Left ventricle myocardium superior (tissue), 1 donor: ENCODE measurements at places on chromosomes 5 and 9. TPM values are rescaled to one million over a fixed set of nuclear protein-coding genes. Genes with fewer than 3 reads are reported as not detected.

The C8G gene
- total RNA-seq, result 2.2 TPM

The POU5F2 gene
- 0.30 TPM for total RNA-seq

The PSMB7 gene
- 173 TPM for total RNA-seq

DNA sequence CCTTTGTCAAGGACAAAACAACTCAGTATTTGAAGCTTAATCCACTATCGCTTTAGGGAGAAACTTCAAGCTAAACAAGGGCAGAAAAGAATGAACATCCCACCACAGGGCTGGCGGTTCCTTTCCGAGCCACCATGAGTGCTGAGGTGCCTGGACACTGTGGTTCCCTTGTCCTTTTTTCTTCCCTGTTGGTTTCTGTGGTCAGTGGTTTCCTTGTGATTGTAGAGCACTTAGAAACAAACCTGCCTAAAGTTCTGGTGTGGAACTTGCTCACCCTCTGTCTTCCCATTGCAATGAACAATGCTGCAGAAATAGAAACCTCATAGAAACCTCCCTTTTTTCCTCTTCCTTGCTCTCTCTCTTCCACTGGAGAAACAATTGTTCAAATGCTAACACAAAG is 79.3 kb upstream of the TBC1D2 start:
- DNase-seq, result no peak

- no peak for DNase-seq
Observed at GRCh38 chr9:134912126-134912840, 5.4 kb downstream of the FCN1 start.

DNA sequence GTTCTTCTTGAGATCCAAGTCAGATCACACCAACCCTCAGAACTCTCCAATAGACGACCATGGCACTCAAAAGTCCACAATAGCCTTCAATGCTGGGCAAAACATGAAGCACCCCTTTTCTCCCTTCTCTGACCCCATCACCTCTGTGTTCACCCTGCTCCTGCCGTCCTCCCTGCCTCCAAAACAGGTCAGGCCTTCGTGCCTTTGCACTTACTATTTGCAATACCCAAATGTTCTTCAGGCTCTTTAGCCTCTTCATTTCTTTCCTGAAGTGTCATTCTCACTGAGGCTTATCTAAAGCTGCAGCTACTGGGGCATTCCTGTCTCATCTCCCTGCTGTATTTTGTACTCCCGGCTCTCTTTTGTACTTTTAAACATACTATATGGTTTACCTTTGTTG is 2.0 kb upstream of the ROPN1L start:
- DNase-seq, result no peak

DNA sequence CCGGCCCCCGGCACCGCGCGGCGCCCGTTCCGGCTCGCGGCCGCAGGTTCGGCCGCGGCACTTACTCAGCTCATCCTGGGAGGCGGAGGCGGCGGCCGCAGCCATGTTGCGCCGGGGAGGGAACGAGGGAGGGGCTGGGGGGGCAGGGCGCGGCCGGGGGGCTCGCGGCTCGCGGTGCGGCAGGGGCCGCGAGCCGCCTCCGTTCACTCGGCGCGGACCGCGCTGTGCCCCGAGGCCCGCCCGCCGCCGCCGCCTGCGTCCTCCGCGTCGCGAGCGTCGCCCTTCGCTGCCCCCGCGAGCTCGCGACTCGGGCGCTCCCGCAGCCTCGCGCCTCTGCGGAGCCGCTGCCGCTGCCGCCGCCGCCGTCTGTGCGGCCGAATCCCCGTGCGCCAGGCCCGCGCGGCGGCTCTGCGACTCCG is 735 bp downstream of the ECPAS start:
- DNase-seq, result peak; percentile 67

- DNase-seq, result no peak
Observed at GRCh38 chr5:1815071-1815786, 14.0 kb downstream of the NDUFS6 start.

GRCh38 chr5:79567926-79568549 is 44.2 kb upstream of the TENT2 start:
- no peak for DNase-seq

DNA sequence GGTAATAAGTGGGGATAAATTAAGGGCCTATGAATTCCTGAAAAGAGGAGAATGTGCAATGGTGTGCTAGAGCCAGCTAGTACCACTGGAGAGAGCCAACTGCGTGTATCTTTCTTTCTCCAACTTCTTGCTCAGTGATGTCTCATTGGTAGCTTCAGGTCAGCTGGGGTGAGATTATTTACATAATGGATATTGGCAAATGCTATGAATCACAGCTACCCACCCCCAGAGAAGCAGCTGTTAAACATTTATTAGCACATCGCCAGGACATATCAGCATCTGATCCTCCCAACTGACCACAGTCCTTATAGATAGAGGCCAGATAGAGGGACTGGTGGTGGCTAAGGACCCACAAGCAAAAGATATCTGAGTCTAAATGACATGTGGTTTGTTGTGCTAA is 421.3 kb downstream of the ACTL7B start:
- DNase-seq, result no peak

DNA sequence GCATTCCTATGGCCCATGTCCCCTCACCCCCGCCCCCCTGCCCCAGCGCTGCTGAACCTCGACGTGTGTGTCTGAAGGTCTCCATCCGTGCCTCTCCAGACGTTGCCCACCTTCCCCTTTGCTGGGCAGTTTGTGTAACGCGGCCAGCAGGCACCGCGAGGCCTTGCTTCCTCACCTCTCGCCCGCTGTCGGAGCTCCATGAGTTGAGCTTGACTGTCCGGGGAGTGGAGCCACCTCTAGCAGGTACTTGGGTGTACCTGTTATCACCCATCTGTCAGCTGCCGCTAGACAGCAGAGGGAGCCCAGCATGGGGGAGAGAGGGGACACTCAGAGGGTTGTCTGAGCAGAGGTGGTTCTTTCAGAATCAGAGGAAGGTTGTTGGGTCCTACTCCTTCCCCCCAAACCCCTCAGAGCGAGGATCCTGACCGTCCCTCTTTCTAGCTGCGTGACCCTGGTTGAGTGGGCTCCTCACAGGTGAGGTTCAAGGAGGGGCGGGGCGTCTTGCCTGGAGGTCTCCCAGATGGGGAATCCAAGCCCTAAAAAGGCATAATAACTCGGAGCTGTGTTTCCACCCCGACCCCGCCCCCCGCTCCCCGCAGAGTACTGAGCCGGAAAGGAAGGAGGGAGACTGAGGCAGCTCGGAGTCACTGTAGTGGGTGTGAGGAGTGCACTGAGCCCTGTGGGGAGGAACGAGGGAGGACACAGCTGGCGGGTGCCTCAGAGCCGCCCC is 184.7 kb downstream of the C9orf50 start:
- DNase-seq, result no peak

GRCh38 chr9:89820337-89820736 is 215.5 kb downstream of the GADD45G start:
- DNase-seq, result no peak

DNA sequence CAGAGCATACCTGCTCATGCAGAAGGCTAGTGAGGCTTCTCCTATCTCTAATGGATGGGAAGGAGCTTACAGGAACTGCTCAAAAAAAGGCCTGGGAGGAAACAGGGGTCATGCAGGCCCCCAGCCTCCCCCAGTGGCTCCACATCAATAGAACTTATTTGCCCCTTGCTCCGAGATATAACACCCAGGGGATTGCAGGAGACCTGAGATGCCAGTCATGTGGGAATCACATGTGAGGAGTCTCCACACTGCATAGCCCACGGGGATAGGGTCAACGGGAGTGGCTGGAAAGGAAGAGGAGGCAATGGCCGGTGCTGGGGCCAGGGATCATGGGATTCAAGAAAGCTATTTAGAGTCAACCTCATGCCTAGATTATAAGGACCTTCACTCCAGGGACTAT is 76.2 kb downstream of the NRG2 start:
- DNase-seq, result no peak

DNA sequence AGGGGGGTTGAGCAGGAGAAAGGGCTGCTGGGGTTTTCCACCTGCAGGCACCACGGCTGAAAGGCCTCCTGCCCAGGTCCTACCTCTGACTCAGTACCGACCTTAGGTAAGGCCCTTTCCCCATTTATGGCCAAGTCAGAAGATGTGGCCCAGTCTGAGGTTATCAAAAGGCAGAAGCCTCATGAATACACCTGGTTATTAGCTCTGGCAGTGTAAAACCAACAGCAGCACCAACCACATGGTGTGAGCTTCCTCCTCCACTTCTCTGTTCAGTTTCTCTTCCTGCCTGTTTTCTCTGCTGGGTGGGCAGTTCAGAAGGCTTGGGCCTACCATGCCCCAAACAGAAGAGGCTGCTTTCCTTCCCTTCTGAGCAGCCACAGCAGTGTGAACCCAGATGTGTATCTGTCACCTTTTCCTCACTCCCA is 86.9 kb downstream of the UGCG start:
- no peak for DNase-seq

GRCh38 chr9:125633116-125633745 is 73.8 kb downstream of the MAPKAP1 start:
- DNase-seq, result no peak

- DNase-seq, result no peak
Observed at GRCh38 chr9:9598723-9599122, 1014.1 kb downstream of the PTPRD start.
